ENCODE measurements at places on chromosomes 11 and 22.

- DNase-seq = no peak
Measured at GRCh38 chr11:122741613-122742300, 86.2 kb downstream of the UBASH3B start.

GRCh38 chr11:132312161-132312560 is 941.7 kb downstream of the NTM start:
- no peak for DNase-seq

DNA sequence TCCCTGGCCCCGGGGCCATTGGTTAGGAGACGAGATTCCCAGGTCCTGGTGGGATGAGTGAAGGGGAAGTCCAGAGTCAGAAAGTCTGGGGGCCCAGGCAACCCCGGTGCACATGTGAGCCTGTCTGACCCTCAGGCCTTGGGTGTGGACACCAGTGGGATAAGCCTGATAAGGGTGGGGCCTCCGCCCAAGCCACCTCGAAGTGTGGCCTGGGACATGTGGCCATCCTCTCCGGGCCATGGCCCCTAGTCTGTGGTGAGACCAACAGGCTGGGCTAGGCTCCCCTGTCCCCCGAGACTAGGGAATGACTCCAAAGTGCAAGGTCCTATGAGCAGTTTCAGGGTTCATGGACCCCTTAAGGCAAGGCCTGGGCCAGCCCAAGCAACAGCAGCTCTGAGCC is 6.3 kb downstream of the CABP7 start:
- no peak for DNase-seq

- DNase-seq = no peak
Measured at GRCh38 chr11:110308071-110308470, 11.7 kb upstream of the RDX start.

- DNase-seq = no peak
Measured at GRCh38 chr22:47402876-47403525, 640.6 kb downstream of the TBC1D22A start.

- no peak for DNase-seq
Measured at GRCh38 chr11:76653674-76654284, 16.8 kb downstream of the LRRC32 start.
